ENCODE measurements at places on chromosomes 13 and 19.

GRCh38 chr13:24684600-24684998 is 4.4 kb downstream of the ATP12A start:
- DNase-seq, result no peak

DNA sequence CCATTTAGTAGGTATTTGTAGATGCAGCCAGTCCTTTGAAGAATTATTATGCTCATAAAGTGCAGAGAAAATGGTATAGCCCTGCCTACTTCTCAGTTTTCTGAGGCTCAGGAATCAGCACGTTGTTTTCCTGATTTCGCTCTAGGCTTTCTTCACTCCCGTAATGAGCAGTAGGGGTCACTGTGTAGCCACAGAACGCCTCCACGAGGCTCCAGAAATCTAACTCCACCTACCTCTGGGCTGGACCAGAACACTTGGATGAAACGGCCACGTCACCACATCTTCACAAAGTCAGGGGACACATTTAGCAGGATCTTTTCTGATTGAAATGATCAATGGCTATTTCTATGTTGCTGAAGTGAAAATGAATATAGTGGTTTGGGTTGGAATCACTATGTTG is 49.8 kb upstream of the GTF3A start:
- peak; percentile 46 for DNase-seq

DNA sequence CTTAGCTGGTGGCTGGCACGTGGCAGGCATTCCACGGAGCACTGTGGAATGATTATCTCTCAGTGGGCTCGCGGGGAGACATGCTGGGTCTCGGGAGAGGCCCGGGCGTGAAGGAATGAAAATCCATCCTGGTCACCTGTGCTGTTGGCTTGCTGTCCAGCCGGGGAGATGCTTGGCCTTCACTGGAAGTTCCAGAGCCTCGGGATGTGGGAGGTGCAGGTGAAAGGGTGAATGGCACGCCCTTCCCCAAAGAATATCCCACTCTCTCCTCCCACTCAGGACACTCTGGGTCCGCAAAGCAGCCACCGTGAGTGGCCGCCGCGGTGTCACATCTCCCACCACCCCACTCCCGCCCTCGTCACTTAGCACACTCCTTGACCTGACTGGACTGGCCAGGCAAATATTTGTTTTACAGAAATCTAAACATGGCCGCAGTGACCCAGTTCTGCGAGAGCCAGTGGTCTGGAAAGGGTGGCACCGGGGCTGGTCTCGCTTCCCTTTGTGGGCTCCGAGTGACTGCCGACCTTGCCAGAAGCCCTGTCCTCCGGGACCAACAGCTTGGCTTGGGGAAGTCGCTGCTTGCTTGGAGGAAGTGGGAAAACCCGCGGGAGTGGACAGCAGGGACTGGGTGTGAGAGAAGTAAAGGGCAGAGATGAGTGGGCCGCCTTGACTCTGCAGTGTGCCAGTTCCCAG is 8.0 kb downstream of the DPP9 start:
- DNase-seq, result no peak

DNA sequence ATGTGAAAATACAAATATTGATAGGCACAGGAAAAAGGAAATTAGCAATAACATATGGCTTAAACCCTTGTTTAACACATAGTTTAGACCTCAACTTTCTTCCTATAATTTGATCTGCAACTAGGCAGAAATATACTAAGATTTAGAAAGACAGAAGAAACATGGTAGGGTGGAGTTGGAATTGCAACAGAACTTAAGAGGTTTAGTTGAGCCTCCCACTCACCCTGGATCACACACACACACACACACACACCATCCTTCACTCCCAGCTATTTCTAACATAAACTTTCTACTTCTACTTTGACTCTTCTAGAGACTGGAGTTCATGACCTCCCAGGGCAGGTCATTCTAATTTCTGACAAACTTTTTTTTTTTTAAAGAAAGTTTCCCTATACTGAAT is 47.4 kb downstream of the FLT3 start:
- DNase-seq, result no peak

DNA sequence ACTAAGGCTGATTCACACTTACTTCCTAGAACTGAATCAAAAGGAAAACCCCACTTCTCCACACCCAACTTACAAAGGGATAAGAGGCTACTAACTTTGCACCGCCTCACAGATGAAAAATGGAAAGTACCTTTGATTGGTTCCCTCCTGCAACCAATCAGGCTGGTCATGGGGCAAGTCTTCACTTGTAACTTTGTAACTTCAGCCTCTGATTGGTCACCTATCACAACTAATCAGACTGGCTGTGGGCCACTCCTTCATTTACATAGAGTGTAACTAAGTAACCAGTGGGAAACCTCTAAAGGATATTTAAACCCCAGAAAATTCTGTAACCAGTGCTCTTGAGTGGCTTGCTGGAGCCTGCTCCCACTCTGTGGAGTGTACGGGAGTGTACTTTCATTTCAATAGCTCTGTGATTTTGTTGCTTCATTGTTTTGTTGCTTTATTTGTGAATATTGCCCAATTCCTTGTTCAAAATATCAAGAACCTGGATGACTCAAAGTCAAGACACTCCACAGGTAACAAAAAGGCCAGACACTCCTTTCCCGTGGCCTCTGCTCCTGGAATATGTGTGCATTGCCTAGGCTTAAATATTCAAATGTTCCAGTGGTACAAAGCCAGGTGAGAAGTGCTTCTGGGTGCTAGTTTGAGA is 50.5 kb downstream of the RFC3 start:
- DNase-seq, result no peak

- DNase-seq, result no peak
Measured at GRCh38 chr13:80006940-80007339, 334.0 kb downstream of the SPRY2 start.

GRCh38 chr13:75850916-75851315 is 214.8 kb downstream of the LMO7 start:
- no peak for DNase-seq

GRCh38 chr19:17404015-17404414 is 1.4 kb downstream of the BST2 start:
- no peak for DNase-seq

DNA sequence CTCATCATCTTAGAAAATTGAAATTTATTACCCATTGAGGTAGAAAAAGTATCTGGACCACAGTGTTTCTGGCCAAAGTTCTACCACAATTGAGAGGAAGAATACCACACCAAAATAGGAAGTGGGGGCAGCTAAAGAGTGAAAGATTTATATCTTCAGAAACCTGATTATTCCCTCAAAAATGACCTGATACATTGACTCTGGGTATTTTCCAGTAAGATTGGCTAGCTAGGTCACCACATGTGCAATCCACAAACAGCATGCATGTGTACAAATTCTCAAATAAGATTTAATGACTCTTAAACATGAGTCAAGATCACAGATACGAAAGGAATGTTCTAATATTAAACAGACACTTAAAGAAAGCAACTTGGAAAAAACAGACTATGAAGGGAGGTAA is 1516.2 kb upstream of the PCDH20 start:
- DNase-seq, result no peak

- peak; percentile 55 for DNase-seq
Measured at GRCh38 chr19:19053508-19054314, 10.1 kb upstream of the SLC25A42 start.

GRCh38 chr19:16113727-16114126 is 2.0 kb downstream of the RAB8A start:
- DNase-seq, result no peak

- DNase-seq, result no peak
Measured at GRCh38 chr13:35957241-35957731, 173.9 kb downstream of the DCLK1 start.

DNA sequence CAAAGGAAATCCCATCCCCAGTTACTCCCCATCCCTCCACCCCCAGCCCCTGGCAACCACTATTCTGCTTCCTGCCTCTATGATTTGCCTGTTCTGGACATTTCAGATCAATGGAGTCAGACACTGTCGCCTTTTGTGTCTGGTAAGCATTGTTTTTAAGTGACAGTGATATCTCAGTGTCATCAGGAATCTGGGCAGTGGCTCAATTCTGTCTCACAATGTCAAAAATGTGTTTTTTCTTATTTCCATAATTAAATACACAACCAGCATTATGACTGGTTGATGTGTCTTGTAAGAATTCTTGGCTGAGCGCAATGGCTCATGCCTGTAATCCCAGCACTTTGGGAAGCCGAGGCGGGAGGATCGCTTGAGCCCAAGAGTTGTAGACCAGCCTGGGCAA is 20.2 kb upstream of the PGLS start:
- no peak for DNase-seq

DNA sequence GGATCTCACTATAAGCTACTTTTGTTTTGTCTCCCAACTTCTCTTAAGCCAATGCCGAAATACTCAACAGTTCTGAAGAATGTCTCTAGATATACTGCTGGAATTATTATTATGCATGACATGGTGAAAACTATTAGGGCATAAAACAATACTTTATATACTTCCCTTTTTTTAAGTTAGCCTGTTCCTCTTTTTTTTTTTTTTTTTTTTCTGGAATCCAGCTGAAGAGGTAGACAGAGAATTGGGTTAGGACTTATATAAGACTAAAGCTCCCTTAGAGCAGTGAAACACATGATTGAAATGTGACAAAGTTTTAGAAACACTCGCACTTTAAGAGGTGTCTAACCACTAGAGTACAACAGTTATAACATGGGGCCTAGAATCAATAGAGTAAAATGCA is 850.9 kb upstream of the PCDH9 start:
- no peak for DNase-seq

- no peak for DNase-seq
Measured at GRCh38 chr13:99007414-99007986, 29.6 kb upstream of the DOCK9 start.

DNA sequence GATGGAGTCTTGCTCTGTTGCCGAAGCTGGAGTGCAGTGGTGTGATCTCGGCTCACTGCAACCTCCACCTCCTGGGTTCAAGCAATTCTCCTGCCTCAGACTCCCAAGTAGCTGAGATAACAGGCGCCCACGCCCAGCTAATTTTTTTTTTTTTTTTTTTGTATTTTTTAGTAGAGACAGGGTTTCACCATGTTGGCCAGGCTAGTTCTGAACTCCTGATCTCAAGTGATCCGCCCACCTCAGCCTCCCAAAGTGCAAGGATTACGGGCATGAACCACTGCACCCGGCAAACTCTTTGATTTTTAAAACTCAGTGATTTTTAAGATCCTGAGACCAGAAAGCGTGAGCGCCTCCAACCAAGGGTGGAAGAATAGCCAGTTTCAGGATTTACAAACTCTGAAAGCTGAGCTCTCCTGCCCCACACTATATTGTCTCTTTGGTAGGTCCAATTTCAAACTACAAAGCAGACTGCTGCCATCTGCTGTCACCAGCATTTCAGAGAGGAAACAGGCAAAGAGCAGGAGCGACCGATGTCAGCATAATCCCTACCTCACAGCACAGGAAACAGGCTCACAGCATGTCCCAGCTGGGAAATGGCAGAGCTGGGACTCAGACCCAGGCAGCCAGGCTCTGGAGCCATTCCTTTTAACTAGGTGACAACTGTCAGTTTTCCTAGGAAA is 9.2 kb downstream of the NOSIP start:
- peak; percentile 60 for DNase-seq

DNA sequence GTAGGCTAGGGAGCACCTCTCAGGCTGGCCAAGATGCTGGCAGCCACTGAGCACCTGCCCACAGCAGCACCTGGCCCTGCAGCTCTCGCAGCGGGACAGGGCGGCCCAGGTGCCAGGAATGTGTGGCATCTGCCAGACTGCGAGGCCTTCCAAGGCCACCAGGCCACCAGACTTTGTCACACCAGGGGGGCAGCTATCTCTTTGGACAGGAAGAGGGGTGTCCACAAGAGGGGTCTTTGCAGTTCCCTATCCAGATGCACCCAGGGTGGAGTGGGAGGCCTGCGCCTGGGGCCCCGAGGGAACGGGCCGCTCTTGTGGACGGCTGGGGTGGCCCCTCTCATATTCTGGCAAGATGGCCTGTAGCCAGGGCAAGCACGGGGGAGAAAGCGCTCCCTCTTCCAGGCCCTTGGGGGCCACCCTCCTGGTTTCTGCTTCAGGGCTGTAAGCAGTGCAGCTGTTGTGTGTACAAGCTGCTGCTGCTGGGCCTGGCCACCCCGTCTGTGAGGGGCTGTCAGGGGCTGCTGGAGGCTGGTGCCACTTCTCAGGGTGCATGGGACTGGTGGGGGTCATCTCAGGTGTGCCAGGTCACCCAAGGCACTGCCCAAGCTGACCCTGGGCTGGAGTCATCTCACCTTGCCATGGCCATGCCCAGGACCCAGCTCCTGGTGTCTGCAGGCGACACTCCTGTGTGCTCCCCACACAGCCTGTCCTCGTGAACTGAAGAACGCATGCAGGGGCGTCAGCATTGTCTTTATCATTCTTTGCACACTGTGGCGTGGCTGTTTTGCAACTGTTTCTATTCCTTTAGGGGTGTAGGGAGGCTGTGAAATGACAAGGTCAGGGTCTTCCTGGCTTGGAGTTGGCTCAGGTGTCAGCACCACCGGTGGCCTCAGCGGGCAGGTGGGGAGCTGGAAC is 1.8 kb downstream of the TEX29 start:
- DNase-seq, result no peak

GRCh38 chr19:55641426-55642152 is 787 bp downstream of the ZNF580 start:
- peak; percentile 41 for DNase-seq

GRCh38 chr19:39792999-39793546 is 14.4 kb downstream of the LEUTX start:
- DNase-seq, result peak; percentile 75

GRCh38 chr13:91652404-91653301 is 254.2 kb downstream of the GPC5 start:
- no peak for DNase-seq

DNA sequence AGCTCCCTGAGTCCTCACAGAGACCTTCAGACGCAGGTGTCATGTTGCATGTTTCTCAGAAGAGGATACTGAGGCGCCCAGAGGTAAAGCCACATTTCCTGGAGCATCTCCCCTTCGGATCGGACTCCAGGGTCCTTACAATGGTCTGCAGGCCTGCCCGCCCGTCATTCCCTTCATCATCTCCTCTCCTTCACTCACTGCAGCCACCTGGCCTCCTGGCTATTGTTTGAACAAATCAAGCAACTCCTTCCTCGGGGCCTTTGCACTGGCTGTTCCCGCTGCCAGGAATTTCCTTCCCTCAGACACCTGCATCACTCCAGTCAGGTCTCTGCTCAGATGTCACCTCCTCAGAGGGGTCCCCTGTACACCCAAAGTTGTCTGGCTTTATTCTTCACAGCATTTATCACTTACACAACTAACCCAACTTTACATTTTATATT is 20.3 kb downstream of the CEACAM16 start:
- DNase-seq, result no peak

DNA sequence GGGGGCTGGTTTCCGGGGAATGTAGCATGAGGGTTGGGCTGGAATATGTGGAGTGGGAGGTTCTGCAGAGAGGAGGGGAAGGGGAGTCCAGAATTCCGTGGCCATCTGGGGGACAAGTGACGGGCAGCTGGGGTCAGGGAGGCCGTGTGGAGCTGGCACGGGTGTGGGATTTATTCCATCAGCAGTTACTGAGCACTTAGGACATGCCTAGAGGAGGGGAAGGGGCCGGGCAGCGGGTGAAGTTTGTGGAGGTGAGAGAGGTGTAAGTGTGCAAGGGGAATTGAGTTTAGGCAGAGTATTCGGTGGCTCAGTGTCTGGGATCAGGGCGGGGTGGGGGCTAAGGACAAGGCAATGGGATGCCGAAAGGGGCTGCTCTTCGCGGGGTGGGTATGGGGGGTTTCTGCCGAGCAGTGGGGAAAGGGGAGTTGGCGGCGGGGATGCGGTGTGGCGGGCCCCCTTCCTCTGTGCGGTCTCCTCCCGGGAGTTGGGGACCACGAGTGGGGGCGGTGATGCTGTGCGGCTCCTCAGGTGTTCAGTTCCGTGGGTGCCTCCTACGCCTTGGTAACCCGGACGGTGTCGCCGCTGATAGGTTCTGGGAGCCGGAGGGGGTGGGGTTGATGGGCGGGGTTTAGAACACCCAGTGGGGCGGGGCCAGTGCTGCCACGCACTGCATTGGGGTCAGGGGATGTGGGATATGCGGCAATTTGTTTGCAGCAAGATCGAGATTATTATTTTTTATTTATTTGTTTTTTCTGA is 5.4 kb downstream of the CCDC61 start:
- DNase-seq, result peak; percentile 58

Data from naive thymus-derived CD4-positive, alpha-beta T cell (primary cell).